ENCODE measurements at places on chromosomes 5 and 9. TPM values are rescaled to one million over a fixed set of nuclear protein-coding genes. Genes with fewer than 3 reads are reported as not detected.

The PAM gene
- 142 TPM for total RNA-seq

The CHSY3 gene
- total RNA-seq, result 5.9 TPM

The PCDHGA5 gene
- 3.6 TPM for total RNA-seq

The FBXO38 gene
- total RNA-seq, result 56.5 TPM

The MAML1 gene
- total RNA-seq, result 20.7 TPM

The GMCL2 gene
- not detected for total RNA-seq

The GABRA1 gene
- not detected for total RNA-seq

The SPATA31C1 gene
- not detected for total RNA-seq

The PCDHGA2 gene
- total RNA-seq, result 6.5 TPM

The FOXD4L6 gene
- not detected for total RNA-seq

The THBS4 gene
- total RNA-seq, result 17.3 TPM
